ENCODE measurements at places on chromosomes 12 and 14.

- no peak for DNase-seq
These were observed 568.7 kb downstream of the RPS29 start for GRCh38 chr14:49017447-49017846.

GRCh38 chr14:101065246-101065645 lies 161.7 kb upstream of the RTL1 start:
- no peak for DNase-seq

DNA sequence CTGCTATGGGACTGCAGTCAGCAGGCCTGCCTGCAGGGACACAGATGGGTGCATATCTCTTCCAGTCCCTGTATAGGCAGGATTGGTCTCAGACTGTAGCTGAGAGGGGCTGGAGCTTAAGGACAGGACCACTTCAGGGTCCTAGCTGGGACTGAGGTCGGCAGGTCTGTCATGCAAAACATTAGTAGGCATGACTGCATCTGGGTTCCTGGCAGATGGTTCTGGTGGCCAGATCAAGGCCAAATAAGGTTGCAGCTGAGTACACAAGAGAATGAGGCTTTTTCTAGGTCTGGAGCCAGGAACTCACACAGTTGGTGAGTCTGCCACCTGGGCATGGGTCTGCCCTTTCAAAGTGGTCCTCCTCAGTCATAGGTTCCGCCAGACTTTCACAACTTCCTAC lies 155.8 kb downstream of the TPH2 start:
- no peak for DNase-seq

GRCh38 chr12:115297445-115297844 lies 613.5 kb upstream of the TBX3 start:
- DNase-seq: no peak

DNA sequence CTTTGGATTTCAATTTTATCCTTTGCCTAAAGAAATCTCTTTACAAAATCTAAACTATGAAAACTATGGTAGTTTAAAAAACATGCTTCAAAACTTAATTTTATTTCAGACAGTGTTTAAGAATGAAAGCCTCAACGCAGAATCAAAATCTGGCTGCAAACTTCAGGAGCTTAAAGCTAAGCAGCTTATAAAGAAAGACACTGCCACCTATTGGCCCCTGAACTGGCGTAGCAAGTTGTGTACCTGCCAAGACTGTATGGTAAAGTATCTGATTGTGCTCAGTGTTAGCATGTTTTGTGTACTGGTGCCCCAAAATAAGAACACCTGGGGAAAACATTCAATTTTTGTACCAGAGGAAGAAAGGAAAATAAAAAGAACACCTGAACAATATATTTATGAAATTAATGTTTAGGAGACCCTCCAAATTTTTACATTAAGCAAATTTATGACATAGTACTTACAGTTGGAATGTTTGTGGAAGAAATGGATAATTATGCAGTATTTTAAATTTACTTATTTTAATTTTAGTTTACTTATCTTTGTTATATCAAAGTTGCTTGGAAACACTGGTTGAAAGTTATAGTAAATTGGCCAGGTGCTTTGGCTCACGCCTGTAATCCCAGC lies 12.2 kb downstream of the UBR7 start:
- peak; percentile 89 for DNase-seq

GRCh38 chr14:79670811-79671210 lies 540.5 kb downstream of the DIO2 start:
- no peak for DNase-seq

- DNase-seq: peak; percentile 1
These were observed 10.9 kb upstream of the ZNF705A start for GRCh38 chr12:8145754-8146441.

DNA sequence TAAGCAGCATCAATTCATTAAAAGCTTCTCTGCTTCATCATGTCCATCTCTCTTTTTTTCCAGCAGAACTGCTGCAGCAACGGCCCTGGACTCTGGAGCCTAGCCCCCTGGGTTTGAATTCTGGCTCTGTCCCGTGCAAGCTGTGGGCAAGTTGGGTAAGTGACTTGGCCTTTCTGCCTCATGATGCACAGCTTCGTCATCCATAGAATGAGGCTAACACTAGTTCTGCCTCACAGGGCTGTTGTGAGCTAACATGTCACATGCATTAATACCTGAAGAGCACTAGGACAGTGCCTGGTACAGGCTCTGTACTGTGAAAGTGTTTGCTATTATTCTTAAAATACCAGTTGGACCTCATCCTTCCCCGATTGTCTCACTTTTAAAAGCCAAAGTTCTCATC lies 4.2 kb downstream of the KRT82 start:
- no peak for DNase-seq

- no peak for DNase-seq
These were observed 81.3 kb downstream of the WDR20 start for GRCh38 chr14:102221026-102221425.

GRCh38 chr12:20369305-20370013 lies 1.1 kb downstream of the PDE3A start:
- no peak for DNase-seq

Data from Karpas-422 (cell line).